GM04503 (cell line): ENCODE measurements at places on chromosomes 2 and 18.

GRCh38 chr2:165112133-165112573 lies 91.7 kb downstream of the SCN3A start:
- DNase-seq: no peak

- DNase-seq: no peak
Observed at GRCh38 chr2:102792568-102793208, 30.9 kb downstream of the TMEM182 start.

- no peak for DNase-seq
Observed at GRCh38 chr18:54197747-54198411, 26.6 kb downstream of the MBD2 start.

GRCh38 chr2:65388051-65388531 lies 44.3 kb downstream of the SPRED2 start:
- no peak for DNase-seq

DNA sequence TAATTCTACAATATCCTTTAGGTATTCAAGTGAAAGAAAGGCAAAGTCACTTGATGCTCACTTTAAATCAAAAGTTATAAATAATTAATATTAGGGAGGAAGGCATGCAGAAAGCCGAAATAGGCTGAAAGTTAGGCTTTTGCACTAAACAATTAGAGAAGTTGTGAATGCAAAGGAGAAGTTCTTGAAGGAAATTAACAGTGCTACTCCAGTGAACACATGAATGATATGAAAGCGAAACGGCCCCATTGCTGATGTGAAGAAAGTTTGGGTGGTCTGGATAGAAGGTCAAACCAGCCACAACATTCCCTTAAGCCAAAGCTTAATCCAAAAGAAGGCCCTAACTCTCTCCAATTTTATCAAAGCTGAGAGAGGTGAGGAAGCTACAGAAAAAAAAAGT lies 103.1 kb upstream of the CXCR4 start:
- no peak for DNase-seq

- DNase-seq: no peak
Observed at GRCh38 chr2:128727404-128727803, 408.7 kb upstream of the HS6ST1 start.

DNA sequence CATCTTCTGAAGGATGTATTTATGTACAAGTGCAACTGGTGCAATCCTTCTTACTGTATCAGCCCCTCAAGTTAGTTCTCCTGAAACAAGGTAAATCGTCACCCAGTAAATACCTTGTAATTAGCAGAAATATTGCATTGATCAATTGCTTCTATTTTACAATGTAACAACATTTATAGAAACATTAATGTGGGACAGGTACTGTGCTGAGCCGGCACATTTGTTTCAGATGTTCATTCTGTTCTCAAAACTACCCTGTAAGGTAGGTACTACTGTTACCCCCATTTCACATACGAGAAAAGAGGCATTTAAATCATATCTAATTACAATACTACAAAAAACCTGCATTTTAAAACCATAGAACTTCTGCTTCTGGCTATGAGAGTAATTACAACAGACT lies 19.5 kb downstream of the RTN4 start:
- DNase-seq: no peak

DNA sequence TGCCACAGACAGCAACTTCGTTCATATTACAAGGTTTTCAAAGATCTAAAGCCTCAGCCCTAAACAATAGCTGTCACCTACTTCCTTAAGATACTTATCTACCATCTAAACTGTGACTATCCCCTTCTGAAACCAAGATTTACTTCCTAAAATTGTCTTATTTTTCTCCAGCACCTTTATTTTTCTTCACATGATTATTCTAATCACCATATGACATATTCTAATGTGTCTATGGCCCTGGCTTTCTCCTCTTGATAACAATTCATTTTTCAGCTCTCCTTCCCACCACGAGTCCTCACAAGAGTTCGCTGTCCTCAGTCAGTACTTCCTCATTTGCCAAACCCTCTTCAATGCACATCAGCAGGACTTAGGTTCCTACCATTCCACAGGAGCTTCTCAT lies 53.9 kb downstream of the RTTN start:
- no peak for DNase-seq

DNA sequence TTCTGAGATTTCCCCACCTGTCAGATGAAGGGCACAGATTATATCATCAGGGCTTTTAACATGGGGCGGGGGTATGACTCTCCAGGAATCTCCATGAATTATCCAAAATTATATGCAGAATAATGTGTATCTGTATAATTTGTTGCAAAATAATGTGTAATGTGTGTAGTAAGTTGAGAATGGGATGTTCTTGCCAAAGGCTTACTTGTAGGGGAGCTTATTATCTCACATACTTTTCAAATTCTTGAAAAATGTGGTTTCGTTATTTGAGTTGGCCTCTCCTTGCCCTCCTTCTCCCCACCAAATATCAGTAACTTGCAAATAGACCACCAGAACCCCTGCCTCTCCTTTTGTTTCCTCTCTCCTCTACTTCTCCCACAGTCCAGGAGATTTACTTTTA lies 35.6 kb downstream of the UBR3 start:
- DNase-seq: no peak

GRCh38 chr2:39265315-39265714 lies 21.5 kb upstream of the CDKL4 start:
- DNase-seq: no peak

DNA sequence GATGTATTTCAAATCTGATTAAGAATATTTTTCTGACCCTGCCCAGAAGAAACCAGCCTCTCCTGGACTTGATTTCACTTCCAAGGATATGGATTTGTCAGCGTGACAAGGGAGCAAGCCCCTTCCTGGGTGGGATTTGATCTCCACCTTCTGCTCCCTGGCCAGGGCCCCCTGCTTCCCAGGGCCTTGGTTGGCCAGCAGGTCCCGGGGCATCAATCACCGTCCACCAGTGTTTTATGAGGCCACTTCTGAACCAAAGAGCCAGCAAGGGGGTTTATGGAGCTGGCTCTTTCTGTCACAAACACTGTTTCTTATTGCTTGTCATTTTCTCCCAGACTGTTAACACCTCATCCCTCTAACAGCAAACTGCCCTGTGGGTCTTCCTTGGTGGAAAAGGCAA lies 320.5 kb upstream of the SKOR2 start:
- DNase-seq: no peak

DNA sequence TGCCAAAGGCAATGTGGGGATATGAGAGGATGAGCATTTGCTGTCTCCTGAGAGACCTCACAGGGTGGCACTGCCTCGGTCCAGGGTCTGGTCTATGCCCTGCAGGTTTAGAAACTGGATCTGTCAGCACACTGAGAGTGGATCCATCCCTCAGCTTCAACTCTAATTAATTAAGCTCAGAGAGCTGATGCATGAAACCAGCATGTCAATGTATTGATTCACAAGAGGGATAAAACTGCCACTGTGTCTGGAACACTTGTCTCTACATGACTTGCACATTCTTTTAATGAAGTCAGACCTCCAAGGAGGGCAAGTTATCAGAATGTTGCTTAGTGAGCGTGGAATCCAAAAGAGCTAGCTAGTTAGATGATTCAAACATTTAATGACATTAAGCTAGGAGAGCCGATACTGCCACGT lies 22.5 kb upstream of the POLE4 start:
- DNase-seq: no peak

DNA sequence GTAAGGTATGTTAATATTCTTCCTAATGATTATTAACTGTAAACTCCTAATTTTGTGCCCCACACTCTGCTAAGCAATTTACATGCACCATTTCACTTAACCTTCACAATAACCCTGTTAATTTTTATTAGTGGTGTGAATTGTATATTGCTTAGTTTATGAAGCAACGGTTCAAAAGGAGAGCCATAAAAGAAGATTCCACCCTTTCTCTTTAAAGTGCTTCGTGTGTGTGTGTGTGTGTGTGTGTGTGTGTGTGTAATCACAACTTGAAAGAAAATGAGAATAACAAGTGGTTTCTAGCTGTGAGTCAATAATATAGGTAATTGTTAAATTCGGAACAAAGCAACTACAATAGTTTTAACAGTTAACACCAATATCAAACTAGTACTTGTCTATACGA lies 60.6 kb downstream of the CCNT2 start:
- no peak for DNase-seq

GRCh38 chr2:133424876-133425275 lies 143.4 kb downstream of the NCKAP5 start:
- DNase-seq: no peak

DNA sequence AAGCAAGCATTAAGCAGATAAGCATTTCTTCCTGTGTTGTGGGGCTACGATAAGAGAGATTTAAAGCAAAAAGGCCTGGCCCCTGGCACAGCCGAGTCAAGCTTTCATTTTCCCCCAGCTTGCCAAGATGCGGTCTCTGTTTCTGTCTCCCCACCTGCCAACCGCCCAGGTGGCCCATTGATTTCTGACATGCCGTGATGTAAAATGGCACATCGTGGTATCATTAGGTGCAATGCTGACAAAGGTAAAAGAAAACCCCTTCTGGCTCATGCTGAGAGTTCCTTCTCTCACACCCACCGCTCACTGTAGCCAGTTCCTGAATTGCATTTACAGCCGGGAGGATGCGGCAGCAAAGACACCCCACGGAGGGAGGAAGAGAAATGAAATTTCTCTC lies 62.8 kb downstream of the BOD1L2 start:
- DNase-seq: no peak

GRCh38 chr18:78168526-78168925 lies 811.1 kb upstream of the SALL3 start:
- no peak for DNase-seq

DNA sequence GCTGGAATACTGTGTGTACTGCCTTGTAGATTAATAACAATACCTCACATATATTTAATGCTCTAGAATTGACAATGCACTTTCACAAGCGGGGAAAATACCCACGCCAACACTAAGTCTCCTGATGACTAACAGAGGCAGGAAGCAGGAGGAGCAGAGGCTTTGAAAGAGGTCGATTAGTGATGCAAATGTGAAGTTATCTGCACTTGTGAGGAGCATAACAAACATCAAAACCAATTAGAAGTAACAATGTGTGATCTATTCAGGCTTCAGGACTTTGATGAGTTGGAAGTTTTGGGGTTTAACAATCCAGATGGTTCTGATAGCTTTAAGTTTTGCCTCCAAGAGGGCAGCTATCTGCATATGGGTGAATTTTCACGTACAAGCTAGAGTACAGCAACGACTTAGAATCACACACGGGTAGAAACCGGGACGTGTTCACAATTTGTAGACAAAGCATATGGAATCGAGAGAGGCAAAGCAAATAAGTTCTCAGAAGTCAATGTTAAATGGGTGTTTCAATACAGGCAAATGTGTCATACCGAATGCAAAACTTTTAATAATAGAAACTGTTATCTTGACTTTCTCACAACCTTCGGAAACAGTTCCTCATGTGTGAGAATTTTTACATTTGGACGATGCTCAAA lies 114.5 kb downstream of the METTL8 start:
- DNase-seq: no peak

DNA sequence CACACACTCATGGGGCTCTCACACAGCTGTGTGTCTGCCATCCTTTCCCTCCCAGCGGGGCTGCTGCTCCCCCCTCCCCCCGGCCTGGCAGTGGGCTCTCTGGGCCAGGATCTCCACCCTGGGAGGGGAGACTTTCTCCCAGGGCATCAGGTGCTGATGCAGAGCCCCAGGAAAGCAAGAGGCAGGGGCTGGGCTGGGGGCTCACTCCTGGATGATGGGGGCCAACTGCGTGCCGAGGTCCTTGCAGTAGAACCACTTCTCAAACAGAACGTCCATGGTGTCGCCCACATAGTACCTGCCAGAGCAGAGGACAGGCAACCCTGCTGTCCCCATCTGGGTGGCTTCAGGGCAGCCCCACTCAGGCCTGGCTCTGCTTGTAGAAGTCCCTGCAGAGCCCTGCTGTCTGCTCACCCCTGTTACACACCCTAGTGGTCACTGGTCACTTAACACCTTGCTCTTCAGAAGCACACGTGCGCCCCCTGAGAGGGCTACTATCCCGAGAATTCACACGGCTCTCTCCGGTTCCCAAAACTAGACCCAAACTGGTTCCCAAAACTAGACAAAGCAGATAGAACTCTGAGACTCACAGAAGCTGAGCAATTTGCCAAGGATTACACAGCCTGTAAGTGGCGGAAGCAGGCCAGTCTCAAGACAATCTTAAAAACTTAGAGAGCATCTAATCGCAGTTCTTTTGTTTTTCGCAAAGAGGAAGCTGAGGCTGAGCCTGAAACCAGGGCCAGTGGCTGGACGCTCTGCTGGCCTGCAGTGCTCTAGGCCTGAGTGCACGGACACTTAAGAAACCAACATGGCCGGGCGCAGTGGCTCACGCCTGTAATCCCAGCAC lies 6.6 kb upstream of the OXER1 start:
- DNase-seq: no peak

GRCh38 chr2:232038251-232038880 lies 76.9 kb downstream of the DIS3L2 start:
- no peak for DNase-seq

- DNase-seq: no peak
Observed at GRCh38 chr2:48319863-48320262, 210.1 kb upstream of the STON1 start.

- DNase-seq: no peak
Observed at GRCh38 chr18:23499291-23499781, 4.0 kb upstream of the RMC1 start.

GRCh38 chr18:72898870-72899269 lies 31.1 kb upstream of the NETO1 start:
- no peak for DNase-seq

GRCh38 chr2:36322108-36322507 lies 33.5 kb upstream of the CRIM1 start:
- no peak for DNase-seq

DNA sequence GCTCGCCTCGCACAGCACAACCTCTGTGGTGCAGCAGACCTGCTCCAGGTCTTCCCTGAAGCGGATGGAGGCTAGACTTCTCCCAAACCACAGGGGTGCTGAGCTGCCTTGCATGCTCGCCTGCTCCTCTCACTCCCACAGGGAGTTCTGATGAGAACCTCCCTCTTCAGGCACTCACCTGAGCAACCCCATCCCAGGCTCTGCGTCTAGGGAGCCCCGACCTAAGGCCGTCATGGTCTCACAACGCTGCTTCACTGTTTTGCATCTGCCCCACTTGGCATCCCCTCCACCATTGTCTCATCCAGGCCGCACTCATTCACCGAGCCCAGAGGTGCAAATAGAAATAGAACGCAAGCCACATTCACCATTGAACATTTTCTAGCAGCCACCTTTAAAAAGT lies 24.6 kb upstream of the MC5R start:
- DNase-seq: no peak

GRCh38 chr18:77299706-77300105 lies 50.1 kb downstream of the GALR1 start:
- no peak for DNase-seq
